ENCODE measurements at places on chromosomes 16 and 17. TPM values are rescaled to one million over a fixed set of nuclear protein-coding genes. Genes with fewer than 3 reads are reported as not detected.

DNA sequence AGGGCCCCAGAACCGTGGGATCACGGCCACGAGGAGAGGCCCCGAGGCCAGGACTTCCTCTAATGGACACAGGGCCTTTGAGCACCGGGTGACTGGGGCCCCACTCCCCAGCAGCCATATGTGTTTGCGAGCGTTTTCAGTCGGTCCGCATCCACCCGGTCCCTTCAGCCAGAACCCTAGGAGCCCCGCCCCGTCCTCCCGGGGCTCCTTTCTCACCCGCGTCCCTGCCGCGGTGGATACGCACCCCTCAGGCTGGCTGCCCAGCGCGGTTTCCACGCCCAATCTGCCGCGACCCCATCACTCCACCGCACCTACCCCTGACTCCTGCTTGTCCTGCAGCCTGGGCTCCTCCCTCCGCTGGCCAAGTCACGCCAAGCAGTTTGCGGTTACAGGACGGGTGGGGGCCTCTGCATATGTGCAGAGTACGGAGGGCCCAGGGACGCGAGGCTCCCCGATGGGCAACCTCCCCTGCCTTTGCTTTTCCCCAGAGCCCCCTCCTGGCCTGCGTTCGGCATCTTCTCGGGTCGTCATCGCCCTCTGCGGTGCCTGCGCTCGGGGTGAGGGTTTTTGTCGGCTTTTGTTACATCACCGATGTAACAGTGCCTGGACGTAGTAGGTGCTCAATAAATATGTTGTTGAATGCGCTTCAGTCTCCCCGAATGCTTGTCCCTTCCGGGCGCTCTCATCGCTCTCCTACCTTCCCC, 1.0 kb upstream of the TTYH2 start:
- ATAC-seq: no peak

DNA sequence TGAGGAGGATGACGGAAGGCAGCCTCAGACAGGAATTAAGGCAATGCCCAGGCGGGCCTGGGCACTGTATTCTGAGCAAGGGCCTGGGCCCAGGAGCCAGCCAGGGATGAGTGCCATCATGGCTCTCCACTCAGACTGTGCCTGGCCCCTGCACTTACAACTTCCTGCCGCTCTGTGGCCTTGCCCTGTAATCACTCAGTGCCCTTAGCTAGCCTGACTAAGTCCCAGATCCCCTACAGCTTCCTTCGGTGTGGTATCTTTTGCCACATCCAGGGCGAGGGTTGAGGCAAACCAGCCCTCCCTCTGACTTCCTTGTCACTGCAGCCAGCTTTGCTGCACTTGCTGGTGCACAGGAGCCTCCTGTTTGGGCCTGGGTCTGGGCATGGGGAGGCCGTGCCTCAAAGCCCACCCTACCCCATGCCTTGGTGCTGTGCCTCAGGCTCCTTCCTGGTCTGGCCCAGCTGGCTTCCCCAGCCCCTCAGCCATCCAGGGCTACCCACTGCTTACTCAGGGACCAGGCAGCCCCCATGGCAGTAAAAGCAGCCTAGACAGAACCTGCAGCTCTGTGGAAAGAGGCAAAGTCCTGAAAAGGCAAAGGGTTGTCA, 9.3 kb downstream of the SLC46A1 start:
- ATAC-seq: no peak

KRTAP3-1 gene
- not detected for total RNA-seq

DNA sequence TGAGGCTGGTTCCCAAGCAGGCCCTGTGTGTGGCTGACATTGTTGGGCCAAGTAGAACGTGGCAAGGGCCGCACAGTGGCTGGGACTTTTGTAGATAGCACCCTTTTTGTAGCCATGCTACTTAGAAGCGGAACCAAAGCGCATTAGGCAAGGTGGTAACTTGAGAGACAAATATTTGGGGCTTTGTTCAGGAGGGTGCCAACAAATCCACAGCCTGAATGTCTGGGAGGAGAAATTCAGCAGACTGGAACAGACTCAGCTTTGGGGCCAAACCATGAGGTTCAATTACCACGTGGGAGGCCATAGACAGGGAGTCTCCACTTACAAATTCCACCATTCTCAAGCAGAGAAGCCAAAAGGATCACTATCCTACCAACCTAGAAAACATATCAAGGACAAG, 183.7 kb downstream of the RGS9 start:
- ATAC-seq: no peak

- no peak for ATAC-seq
Observed at GRCh38 chr16:72191551-72191950, 19.6 kb upstream of the PMFBP1 start.

ABCC6 gene
- 0.93 TPM for total RNA-seq

- no peak for ATAC-seq
Observed at GRCh38 chr16:12314653-12315185, 338.2 kb downstream of the SNX29 start.

GRCh38 chr16:86201746-86202145, 302.8 kb downstream of the IRF8 start:
- no peak for ATAC-seq

DNA sequence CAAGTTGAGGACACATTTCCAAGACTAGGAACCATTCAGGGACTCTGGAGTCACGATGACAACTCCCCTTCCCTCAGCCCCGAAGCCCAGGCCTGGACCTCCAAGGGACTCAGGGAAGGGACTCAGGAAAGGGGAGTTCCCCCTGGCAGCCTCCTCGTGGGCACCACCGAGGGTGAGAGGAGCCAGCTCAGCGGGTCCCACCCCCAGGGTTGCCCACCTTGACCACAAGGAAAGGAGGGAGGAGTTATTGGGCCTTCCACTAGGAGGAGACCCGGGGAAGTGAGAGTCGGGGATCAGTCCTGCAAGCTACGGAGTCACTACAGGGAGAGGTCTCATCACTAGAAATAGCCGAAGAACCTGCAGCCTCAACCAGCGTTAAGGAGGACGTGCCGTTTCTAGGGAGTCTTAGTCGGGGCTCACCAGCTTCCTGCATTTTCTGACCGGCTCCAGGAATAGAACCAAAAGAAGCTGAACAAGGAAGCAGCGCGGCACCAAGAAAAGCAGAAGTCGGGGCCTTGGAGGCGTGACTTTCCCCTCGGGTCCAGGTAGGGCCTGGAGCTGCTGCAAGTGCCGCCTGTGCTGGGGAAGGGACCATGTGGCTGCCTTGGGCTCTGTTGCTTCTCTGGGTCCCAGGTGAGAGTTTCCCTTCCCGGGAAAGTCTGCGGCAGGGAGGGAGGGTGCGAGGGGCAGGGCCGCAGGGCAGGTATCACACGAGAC, at the start of gene CD300A:
Gene CD300A, plus strand, starts transcription at position 524 of the 717 bp plus-strand sequence. Its CDS starts 70 bp downstream, at position 594.
- no peak for ATAC-seq

C17orf107 gene
- total RNA-seq: 0.81 TPM

DNA sequence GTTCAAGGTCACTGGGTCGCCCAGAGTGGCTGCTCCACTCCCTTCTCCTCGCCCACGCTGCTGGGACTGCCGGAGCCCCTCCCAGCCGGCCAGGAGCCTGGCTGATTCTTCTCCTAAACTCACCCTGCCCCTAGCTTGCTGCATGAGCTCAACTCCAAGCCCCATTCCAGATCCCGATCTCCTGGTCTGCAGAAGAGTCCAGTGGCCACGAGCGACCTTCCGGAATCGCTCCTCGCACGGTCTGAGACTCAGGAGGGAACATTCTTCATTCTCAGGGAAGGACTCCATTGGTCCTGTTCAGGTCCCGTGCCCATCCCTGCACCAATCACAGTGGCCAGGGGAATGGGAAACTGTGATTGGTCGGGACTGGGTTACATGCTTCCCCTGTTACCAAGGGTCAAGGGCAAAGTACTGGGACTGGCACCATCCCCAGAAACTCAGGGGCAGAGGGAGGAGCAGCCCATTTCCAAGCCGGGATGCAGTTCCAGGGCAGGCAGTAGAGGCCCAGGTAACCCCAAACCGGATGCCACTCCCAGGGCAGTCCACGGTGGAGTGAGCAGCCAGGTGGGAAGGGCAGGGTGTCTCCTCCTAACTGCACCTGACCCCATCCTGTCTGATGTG, 24.5 kb upstream of the CIBAR2 start:
- ATAC-seq: peak; percentile 52

CSH1 gene
- not detected for total RNA-seq

SLFN12 gene
- total RNA-seq: 5.9 TPM

- no peak for ATAC-seq
Observed at GRCh38 chr16:17277981-17278381, 192.8 kb downstream of the XYLT1 start.

GRCh38 chr16:72947379-72948237, 100.3 kb downstream of the ZFHX3 start:
- ATAC-seq: peak; percentile 42

ZPBP2 gene
- total RNA-seq: not detected

GRCh38 chr17:70355185-70355584, 185.9 kb downstream of the KCNJ2 start:
- ATAC-seq: no peak

GRCh38 chr16:53964145-53964790, 260.3 kb downstream of the FTO start:
- ATAC-seq: no peak

HOXB7 gene
- total RNA-seq: 8.9 TPM

DNA sequence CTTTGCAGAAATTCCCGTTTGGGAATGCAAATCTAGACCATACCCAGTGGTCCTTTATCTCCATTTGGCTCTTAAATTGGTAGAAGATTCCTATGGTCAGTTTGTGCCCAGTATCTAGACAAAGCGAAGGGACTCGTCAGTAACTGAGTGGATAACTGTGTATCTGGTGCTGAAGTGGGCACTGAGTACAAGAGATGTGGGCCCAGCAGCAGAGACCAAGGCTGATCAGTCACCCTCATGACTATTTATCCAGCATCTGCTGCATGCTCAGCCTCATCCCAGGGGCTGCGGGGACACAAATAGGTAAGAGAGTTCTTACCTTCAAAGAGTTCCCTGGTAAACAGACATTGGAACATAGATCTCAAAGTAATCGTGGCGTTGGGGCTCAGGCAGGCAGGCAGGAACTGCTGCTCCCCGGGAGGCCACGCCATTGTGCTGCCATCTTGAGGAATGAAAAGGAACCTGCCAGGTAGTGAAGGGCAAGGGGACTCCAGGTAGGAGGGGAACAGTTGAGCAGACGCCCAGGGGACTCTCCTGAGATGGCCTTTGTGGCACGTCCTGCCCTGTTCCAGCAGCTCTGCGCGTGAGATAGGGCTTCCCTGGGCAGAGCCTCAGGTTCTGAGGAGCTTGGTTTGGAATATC, 10.3 kb downstream of the NT5M start:
- no peak for ATAC-seq

TBC1D3H gene
- total RNA-seq: not detected

GRCh38 chr17:44797802-44798201, 32.3 kb downstream of the GJC1 start:
- ATAC-seq: peak; percentile 79

TPSG1 gene
- not detected for total RNA-seq

GRCh38 chr16:4624827-4625559, 367 bp downstream of the MGRN1 start:
- peak; percentile 54 for ATAC-seq

ITGAD gene
- 0.27 TPM for total RNA-seq

DNA sequence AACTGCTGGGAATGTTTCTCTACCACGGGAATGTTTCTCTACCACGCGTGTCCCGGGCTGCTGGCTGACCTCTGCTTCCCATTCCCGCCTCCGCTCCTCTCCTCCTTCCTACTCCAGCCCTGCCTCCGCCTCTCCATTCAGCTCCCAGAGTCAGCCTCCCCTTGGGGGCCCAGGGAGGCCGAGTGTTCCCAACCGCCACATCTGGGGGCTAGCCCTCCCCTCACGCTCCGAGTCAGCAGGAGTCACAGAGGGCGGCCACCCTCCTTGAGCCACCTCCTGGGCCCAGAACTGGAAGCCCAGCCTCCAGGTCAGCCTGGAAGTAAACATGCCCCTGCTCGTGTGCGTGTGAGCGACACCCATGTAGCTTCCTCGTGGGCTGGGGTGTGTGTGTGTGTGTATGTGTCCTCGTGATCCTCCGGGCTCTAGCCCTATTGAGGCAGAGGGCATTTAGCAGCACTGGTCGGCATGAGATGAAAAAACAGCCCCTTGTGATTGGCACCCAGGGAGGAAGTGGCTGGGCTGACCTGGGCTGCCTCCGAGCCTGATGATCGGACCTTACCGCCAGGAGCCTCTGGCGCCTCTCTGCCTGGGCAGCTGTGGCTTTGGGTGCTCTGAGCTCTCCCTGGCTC, 7.3 kb downstream of the CYGB start:
- peak; percentile 60 for ATAC-seq

DNA sequence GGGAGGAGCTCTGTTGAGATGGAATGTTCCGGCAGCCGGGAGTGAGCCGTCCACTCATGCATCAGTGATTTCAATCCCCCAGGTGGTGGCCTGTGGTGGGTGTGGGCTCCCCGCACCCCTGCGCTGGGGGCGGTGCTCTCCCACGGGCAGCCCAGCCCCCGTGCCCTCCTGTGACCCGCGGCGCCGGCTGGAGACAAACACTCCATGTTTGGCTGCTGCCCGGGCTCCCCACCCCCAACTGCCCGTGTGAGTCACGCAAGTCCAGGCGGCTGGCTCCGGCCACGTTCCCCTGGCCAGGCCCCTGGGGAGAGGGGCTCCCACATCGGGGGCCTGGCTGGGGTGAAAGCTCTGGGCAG, 29.4 kb downstream of the CACNA1H start:
- peak; percentile 84 for ATAC-seq

CCL16 gene
- not detected for total RNA-seq

DNA sequence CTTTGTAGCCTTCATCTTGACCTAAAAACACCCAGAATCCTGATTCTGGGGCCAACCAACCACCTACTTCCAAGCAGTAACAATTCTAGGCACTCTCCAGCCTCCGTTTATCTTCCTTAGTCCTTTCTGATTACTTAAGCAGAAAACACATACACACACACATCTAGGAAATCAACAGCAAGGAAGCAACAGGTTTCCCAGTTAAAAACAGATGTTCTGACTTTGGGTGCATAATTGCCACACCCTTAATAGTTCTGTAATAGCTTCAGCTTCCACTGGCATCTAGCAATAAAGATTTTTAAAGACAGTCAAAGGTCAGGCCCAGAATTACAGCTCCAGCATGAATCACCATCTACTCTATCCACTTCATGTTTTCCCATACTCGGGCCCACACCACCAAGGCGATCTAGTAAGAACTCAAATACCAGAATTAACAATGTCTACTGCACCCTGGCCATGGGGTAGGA, 2.6 kb downstream of the ARHGAP17 start:
- ATAC-seq: peak; percentile 44

GRCh38 chr17:7382901-7383300, 2.0 kb downstream of the TNK1 start:
- ATAC-seq: no peak

OR3A3 gene
- not detected for total RNA-seq

GSDMA gene
- total RNA-seq: not detected

DNA sequence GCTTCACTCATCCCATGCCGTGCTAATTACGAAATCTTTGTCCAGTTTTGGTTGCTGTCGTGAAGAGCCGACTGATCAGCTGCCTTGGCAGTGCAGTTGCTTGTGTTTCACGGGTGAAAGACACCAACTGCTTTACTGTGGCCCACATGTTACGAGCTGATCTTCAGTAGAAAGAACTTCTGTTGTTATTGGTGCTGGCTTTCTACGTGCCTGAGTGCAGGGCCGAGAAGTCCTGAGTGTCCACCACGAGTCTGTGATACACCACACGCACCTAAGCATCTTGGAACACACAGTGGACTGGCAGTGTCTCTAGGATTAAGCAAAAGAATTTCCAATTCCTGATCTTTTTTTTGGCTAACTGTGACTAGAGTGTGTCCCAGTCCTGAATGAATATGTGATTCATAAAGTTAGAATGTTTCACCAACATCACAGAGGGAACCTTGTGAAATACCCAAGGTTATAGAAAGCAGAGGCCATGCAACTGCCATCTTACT, 70.4 kb upstream of the CLEC18A start:
- ATAC-seq: peak; percentile 28
